Neural progenitor cell (in vitro differentiated cells): ENCODE measurements at places on chromosomes 13 and 19.

GRCh38 chr13:31009166-31009565 lies 76.7 kb downstream of the TEX26 start:
- H3K4me1 ChIP-seq = peaks cover 17% of the 10 kb centered on the region
- H3K27ac ChIP-seq = no peak overlapping the region
- H3K27me3 ChIP-seq = no peaks in the 10 kb centered on the region
- no peak for DNase-seq
- no peak overlapping the region for H3K4me3 ChIP-seq
- no peaks in the 10 kb centered on the region for H3K36me3 ChIP-seq

DNA sequence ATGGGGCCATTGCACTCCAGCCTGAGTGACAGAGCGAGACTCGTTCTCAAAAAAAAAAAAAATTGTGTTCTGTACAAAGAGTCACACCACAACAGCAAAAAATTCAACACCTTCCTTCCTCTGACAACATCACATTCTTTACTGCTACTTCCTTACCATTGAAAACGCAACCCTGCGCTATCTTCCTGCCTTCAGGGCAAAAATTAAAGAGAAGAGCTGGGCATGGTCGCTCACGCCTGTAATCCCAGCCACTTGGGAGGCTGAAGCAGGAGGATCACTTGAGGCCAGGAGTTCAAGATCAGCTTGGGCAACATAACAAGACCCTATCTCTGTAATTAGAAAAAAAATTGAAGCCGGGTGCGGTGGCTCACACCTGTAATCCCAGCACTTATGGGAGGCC lies 9.4 kb upstream of the ZNF444 start:
- peak overlapping the region; percentile 98 for H3K27ac ChIP-seq
- H3K27me3 ChIP-seq = no peaks in the 10 kb centered on the region
- no peaks in the 10 kb centered on the region for H3K36me3 ChIP-seq
- H3K4me1 ChIP-seq = peaks cover 19% of the 10 kb centered on the region

DNA sequence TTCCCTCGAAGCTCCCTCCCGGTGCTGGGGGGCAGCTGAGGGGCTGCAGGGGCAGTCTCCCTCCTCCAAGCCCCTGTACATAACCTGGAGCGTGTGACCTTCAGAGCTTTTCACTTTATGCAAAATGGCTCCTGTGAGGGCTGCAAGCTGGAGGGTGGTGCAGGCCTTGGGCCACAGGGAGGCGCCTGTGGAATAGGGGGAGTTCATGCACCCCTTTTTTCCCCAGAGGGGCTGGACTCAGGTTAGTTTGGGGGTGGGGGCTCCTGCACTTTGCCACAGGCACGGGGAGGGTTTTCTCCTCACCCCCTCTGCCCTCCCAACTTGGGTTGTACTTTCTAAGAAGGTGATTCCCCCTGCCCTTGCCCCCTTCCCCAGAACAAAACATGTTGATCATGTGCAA lies 6.6 kb upstream of the PRR19 start:
- no peaks in the 10 kb centered on the region for H3K27me3 ChIP-seq
- H3K36me3 ChIP-seq = no peaks in the 10 kb centered on the region
- H3K27ac ChIP-seq = no peak overlapping the region
- no peak overlapping the region for H3K4me3 ChIP-seq
- H3K4me1 ChIP-seq = no peaks in the 10 kb centered on the region
- no peak for DNase-seq

- no peaks in the 10 kb centered on the region for H3K27me3 ChIP-seq
- H3K4me3 ChIP-seq = no peak overlapping the region
- DNase-seq = no peak
- no peaks in the 10 kb centered on the region for H3K4me1 ChIP-seq
- no peak overlapping the region for H3K27ac ChIP-seq
These were observed 20.8 kb upstream of the ZNF835 start for GRCh38 chr19:56692206-56692895.

GRCh38 chr19:38949580-38950367 lies 19.0 kb downstream of the MRPS12 start:
- DNase-seq = peak; percentile 99
- H3K4me3 ChIP-seq = peak overlapping the region; percentile 53
- H3K4me1 ChIP-seq = no peaks in the 10 kb centered on the region

GRCh38 chr13:32261567-32261966 lies 53.6 kb downstream of the ZAR1L start:
- no peaks in the 10 kb centered on the region for H3K27me3 ChIP-seq
- no peak for DNase-seq
- no peak overlapping the region for H3K4me3 ChIP-seq
- H3K27ac ChIP-seq = no peak overlapping the region
- H3K36me3 ChIP-seq = no peaks in the 10 kb centered on the region
- H3K4me1 ChIP-seq = no peaks in the 10 kb centered on the region

DNA sequence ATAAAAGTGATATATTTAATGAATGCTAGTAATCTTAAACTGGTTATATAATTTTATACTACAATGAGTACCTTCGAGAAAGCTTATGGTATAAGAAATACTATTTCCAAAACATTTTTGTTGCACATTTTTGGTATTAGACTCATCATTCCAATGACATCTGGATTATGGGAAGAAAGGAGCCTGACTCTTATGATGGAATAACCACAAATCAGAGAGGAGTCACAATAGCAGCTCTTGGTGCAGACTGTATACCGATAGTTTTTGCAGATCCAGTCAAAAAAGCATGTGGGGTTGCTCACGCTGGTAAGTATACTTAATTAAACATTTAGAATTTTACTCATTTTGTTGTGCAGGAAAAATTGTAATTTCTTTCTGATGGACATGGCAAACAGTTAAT lies 3.9 kb downstream of the LACC1 start:
- H3K36me3 ChIP-seq = no peaks in the 10 kb centered on the region
- H3K27ac ChIP-seq = no peak overlapping the region
- peaks cover 25% of the 10 kb centered on the region for H3K27me3 ChIP-seq
- H3K4me1 ChIP-seq = peaks cover 6% of the 10 kb centered on the region

- H3K27me3 ChIP-seq = no peaks in the 10 kb centered on the region
- H3K4me3 ChIP-seq = no peak overlapping the region
- no peaks in the 10 kb centered on the region for H3K36me3 ChIP-seq
- DNase-seq = no peak
- no peaks in the 10 kb centered on the region for H3K4me1 ChIP-seq
These were observed 28.9 kb downstream of the ARHGEF7 start for GRCh38 chr13:111143865-111144540.

DNA sequence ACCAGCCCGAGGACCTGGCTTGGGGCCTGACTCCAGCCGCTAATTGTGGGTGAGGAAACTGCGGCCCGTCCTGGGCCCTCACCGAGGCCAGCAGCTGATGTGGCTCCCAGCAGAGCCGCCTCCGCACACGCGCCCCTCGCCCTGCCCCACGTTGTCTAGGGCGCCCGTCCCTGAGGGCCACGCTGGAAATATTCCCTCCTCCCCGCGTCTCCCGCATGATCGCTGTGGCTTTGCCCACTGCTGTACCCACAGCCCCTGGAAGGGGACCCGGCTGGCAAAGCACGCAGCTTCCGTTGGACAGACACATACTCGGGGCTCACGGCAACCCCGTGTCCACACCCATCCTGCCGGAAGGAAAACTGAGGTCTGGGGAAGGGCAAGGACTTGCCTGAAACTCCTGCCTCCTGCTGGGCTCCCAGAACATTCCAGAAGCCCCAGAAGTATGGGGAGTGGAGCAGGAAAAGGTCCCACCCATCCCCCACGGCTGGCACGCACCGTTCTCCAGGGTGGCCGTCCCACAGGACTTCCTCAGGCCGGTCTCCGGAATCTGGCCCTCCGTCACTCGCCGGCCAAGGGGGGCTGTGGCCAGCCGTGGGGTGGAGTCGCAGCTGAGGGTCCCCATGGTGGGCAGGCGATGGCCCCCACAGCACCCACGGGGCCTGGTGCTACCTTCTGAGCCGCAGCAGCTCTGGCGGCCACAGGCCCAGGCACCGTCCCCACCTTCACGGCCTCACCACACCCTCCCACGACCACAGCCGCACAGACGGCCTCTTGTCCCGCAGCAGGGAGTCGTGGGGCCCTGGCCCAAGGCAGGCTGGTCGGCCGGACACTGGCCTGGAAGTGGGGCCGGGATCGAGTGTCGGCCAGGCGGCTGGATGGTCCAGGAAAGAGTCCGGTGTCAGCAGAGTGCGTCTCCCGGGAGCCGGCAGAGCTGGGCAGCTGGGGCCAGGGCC lies 13.6 kb upstream of the SHC2 start:
- H3K4me1 ChIP-seq = peaks cover 6% of the 10 kb centered on the region
- no peaks in the 10 kb centered on the region for H3K27me3 ChIP-seq
- no peaks in the 10 kb centered on the region for H3K36me3 ChIP-seq
- no peak overlapping the region for H3K27ac ChIP-seq
- DNase-seq = no peak

DNA sequence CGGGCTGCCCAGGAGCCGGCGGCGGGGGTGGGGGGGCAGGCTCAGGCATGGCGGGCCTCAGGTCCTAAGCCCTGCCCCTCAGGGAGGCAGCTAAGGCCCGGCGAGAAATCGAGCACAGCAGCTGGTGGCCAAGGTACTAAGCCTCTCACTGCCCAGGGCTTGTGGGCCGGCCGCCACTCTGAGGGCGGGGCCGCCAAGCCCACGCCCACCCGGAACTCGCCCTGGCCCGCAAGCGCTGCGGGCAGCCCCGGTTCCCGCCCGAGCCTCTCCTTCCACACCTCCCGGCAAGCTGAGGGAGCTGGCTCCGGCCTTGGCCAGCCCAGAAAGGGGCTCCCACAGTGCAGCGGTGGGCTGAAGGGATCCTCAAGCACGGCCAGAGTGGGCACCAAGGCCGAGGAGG lies 33.1 kb downstream of the PCDH8 start:
- DNase-seq = no peak
- no peaks in the 10 kb centered on the region for H3K4me1 ChIP-seq
- H3K4me3 ChIP-seq = no peak overlapping the region
- H3K27me3 ChIP-seq = no peaks in the 10 kb centered on the region
- H3K27ac ChIP-seq = no peak overlapping the region

GRCh38 chr19:39516270-39516669 lies 1.3 kb downstream of the SELENOV start:
- H3K4me1 ChIP-seq = peaks cover 4% of the 10 kb centered on the region
- DNase-seq = no peak
- H3K36me3 ChIP-seq = no peaks in the 10 kb centered on the region
- H3K27me3 ChIP-seq = peaks cover 42% of the 10 kb centered on the region
- H3K4me3 ChIP-seq = peak overlapping the region; percentile 94

DNA sequence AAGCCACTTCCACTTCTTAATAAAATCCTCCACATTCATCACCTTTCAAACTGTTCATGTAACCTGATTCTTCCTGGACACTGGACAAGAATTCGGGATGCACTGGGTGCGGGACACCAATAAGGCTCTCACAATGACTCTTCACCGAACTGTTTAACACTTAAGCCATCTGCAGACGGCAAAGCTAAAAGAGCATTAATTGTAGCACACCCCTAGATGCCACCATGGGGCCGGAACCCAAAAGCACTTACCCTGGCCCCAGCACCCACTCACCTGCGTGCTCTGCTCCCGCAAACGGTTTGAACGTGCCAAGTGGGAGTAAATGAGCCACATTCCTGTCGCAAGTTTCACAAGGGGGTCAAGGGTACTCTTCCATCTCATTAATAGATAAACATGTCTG lies 254.3 kb upstream of the PRR20A start:
- no peaks in the 10 kb centered on the region for H3K4me1 ChIP-seq
- no peaks in the 10 kb centered on the region for H3K27me3 ChIP-seq
- no peak for DNase-seq
- no peak overlapping the region for H3K4me3 ChIP-seq
- no peak overlapping the region for H3K27ac ChIP-seq

- H3K27me3 ChIP-seq = no peaks in the 10 kb centered on the region
- H3K36me3 ChIP-seq = no peaks in the 10 kb centered on the region
- no peak overlapping the region for H3K4me3 ChIP-seq
These were observed 30.4 kb upstream of the IRS2 start for GRCh38 chr13:109816808-109817203.

GRCh38 chr19:827710-828321 lies at the start of gene AZU1:
Gene AZU1 (plus strand): TSS chr19:827837. CDS start chr19:827847, 10 bp downstream.
- H3K4me1 ChIP-seq = peaks cover 11% of the 10 kb centered on the region
- H3K27me3 ChIP-seq = no peaks in the 10 kb centered on the region
- no peak within 1 kb of the TSS for H3K4me3 ChIP-seq
- no peak for DNase-seq
- H3K36me3 ChIP-seq = no peaks in the 10 kb centered on the region
- H3K27ac ChIP-seq = no peak within 1 kb of the TSS

DNA sequence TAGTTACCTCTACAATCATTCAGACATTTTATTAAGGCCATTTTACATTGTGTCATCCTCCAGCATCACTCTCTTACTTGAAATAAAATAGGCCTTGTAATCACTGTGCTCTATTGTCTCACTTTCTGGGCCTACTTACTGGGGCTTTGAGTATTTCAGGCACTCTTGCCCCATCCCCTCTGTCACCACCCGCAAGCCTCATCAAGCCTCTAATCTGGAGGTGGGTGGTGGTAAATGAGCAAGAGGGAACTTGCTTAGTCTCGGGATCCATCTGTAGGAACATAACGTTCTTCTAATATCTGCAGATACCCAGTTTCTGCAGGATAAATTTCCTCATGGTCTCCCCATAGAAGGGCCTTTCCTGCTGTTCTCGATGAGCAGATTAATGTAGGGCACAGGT lies 19.4 kb upstream of the GPR18 start:
- H3K27me3 ChIP-seq = no peaks in the 10 kb centered on the region
- H3K4me1 ChIP-seq = peaks cover 24% of the 10 kb centered on the region
- H3K36me3 ChIP-seq = no peaks in the 10 kb centered on the region
- DNase-seq = no peak
- no peak overlapping the region for H3K27ac ChIP-seq

DNA sequence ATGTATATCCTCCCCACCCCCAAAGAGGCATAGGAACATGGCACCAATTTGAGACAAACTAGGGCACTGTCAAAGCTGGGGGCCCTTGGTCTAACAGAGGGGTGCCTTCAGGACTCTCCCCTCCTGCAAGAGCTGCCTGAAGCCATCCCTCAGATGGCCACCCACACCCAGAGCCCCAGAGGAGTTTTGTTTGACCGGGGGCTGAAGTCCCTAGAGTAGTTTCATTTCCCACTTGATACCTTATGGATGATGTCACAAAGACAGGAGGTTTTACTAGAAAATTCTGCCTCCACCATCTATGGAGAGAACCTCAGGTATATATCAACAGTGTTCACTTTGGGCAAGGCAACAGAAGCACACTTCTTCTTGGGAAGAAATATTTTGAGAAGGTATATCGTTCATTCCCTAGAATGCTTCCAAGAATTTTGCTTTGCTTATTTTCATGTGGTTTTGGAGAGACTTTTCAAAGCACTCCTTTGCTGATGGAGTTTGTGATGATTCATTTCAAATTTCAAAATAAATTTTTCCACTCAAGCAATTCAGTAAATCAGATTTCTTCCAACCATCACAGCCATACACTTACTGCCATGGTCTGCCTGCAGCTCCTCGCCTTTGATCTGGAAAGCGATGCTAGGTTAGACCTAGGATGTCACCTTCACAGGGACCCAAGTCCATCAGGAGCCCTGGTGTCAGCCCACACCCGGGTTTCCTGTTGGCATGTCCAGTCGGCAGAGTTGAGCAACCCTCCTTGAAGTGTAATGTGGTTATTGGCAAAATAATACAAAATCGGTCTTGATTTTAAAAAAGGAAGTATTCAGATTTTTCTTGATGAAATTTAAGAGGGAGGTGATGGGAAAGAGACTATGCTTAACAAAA lies 207.0 kb downstream of the SHISA2 start:
- H3K4me3 ChIP-seq = no peak overlapping the region
- no peak overlapping the region for H3K27ac ChIP-seq
- DNase-seq = no peak
- H3K27me3 ChIP-seq = no peaks in the 10 kb centered on the region
- peaks cover 22% of the 10 kb centered on the region for H3K4me1 ChIP-seq
